ENCODE measurements at places on chromosomes 12 and 14. TPM values are rescaled to one million over a fixed set of nuclear protein-coding genes. Genes with fewer than 3 reads are reported as not detected.

GRCh38 chr14:30225176-30225575 lies 297.5 kb upstream of the PRKD1 start:
- no peak for DNase-seq
- peaks cover 51% of the 10 kb centered on the region for H3K4me1 ChIP-seq
- H3K36me3 ChIP-seq: no peaks in the 10 kb centered on the region
- no peaks in the 10 kb centered on the region for H3K27me3 ChIP-seq

GRCh38 chr12:76337583-76337982 lies 10.6 kb downstream of the BBS10 start:
- H3K36me3 ChIP-seq: no peaks in the 10 kb centered on the region
- DNase-seq: no peak
- H3K4me1 ChIP-seq: no peaks in the 10 kb centered on the region
- H3K4me3 ChIP-seq: no peak overlapping the region
- no peaks in the 10 kb centered on the region for H3K27me3 ChIP-seq

DNA sequence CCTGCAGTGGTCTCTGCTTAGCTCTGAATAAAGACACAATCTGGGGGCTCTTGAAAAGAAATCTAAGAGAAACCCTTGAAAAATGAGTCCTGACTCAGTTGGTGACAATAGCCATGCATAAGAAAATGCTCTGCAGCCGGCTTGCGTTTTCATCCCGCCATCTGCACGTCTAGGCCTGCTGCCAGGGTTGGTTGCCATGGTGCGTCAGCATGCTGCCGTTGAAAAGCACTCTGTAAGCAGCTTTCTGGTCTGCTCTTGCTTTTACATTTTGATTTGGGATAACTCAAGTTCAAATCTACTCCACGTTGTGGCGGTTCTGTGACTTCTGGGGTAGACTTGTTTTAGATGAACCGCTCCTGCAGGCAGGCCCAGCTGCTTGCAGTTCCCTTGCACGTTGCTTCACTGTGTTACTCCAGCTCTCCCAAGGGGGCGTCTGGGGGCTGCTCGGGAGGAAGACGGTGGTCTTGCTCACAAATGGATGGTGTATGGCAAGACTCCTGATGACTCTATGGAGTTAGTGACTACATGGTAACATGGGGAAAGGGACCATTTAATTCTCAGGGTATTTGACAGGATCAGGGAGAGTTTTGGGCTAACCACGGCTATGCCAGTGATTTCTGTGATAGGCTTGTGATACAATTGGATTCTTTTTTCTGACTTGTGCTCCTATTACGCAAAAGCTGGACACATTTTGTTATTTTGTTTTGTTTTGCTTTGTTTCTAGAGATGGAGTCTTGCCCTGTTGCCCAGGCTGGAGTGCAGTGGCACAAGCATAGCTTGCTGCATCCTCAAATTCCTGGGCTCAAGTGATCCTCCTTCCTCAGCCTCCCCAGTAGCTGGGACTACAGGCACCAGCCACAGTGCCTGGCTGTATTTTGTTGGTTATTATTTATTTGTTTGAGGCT lies 15.8 kb downstream of the WNT5B start:
- no peak overlapping the region for H3K27ac ChIP-seq
- H3K27me3 ChIP-seq: no peaks in the 10 kb centered on the region
- H3K4me1 ChIP-seq: peaks cover 14% of the 10 kb centered on the region
- no peaks in the 10 kb centered on the region for H3K36me3 ChIP-seq

DNA sequence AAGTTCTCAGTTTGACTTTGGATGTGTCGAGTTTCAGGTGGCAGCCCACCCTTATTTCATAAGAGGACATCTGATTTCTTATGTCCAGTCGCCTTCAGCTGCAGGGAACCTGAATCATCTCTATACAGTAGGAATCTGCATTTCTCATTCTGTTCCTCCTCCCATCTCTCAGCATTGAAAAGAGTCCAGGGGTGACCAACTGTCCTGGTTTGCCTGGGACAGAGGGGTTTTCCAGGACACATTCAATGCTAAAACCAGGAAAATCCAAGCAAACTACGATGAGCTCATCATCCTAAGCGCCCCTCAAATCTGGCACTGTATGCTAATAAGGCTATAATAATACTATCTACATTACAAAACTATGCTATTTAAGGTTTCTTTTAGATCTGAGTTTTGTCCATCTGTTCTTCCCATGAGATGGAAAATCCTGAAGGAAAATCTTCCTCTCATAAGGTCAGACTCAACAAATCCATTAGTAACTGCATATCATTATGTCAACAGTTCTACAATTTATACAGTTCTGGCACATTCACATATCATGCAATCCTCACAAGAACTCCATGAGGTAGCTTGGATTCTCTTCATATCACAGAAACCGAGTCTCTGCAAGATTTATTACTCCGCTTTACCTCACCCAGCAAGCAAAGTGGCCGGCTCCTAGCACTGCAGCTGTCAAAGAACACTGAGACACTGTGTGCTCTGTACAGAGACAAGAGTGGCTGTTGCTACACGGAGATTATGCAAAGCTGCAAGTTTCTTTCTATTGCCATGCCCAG lies 15.6 kb upstream of the CALM1 start:
- H3K27ac ChIP-seq: peak overlapping the region; percentile 99
- peaks cover 32% of the 10 kb centered on the region for H3K4me1 ChIP-seq
- no peaks in the 10 kb centered on the region for H3K27me3 ChIP-seq
- peak overlapping the region; percentile 88 for H3K4me3 ChIP-seq

- no peak overlapping the region for H3K27ac ChIP-seq
- H3K4me3 ChIP-seq: no peak overlapping the region
- H3K4me1 ChIP-seq: peaks cover 4% of the 10 kb centered on the region
- no peaks in the 10 kb centered on the region for H3K27me3 ChIP-seq
- no peak for DNase-seq
These were observed 52.6 kb downstream of the ZNF664 start for GRCh38 chr12:124025661-124026060.

- peak; percentile 27 for DNase-seq
- H3K27me3 ChIP-seq: no peaks in the 10 kb centered on the region
- H3K27ac ChIP-seq: no peak overlapping the region
- no peak overlapping the region for H3K4me3 ChIP-seq
- peaks cover 29% of the 10 kb centered on the region for H3K4me1 ChIP-seq
These were observed 364.9 kb downstream of the GALC start for GRCh38 chr14:87628129-87628528.

DNA sequence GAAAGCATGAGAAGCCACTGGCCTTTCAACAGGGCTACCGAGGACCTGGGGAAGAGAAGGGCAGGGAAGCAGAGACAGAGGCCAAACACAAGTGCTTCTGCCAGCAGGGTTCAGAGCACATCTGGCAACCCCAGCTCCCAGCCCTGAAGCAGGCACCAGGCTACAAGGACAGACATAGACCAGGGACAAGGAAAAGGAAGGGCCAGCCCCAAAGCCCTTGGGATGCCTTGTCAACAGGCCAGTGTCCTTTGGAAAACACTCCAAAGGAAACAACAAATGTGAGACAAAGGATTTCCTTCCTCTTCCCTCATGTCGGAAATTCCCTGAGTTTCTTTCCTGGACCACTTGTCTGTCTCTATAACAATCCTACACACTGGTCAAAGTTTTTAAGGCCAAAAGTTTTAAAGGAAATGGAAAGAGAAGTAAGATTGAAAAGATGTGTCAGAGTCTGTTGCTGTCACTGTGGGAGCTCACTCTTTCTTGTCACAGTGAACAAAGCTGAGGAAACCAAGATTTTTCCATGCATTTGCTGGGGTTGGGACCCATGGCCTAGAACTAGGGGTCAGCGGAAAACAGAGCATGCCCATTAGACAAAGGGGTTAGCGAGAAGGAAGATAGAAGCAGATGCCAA lies 59.4 kb downstream of the TTC9 start:
- no peaks in the 10 kb centered on the region for H3K27me3 ChIP-seq
- peaks cover 13% of the 10 kb centered on the region for H3K4me1 ChIP-seq
- no peak for DNase-seq
- H3K36me3 ChIP-seq: no peaks in the 10 kb centered on the region
- no peak overlapping the region for H3K4me3 ChIP-seq

DNA sequence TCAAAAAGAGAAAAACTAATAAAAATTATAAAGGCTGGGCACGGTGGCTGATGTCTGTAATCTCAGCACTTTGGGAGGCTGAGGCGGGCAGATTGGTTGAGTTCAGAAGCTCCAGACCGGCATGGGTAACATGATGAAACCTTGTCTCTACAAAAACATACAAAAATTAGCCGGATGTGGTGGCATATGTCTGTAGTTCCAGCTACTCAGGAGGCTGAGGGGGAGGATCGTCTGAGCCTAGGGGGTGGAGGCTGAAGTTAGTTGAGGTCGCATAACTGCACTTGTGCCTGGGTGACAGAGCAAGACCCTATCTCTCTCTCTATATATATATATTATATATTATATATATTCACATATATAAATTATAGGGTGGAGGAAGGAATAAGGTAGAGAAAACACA lies 32.5 kb upstream of the ANO2 start:
- H3K4me1 ChIP-seq: no peaks in the 10 kb centered on the region
- no peaks in the 10 kb centered on the region for H3K36me3 ChIP-seq
- H3K27me3 ChIP-seq: no peaks in the 10 kb centered on the region
- DNase-seq: no peak

- H3K36me3 ChIP-seq: no peaks in the 10 kb centered on the region
- no peaks in the 10 kb centered on the region for H3K27me3 ChIP-seq
- H3K4me1 ChIP-seq: peaks cover 14% of the 10 kb centered on the region
- DNase-seq: no peak
- no peak overlapping the region for H3K27ac ChIP-seq
- H3K4me3 ChIP-seq: no peak overlapping the region
These were observed 41.9 kb downstream of the PSMA6 start for GRCh38 chr14:35333797-35334743.

- no peaks in the 10 kb centered on the region for H3K36me3 ChIP-seq
- DNase-seq: no peak
- no peak overlapping the region for H3K27ac ChIP-seq
- H3K27me3 ChIP-seq: no peaks in the 10 kb centered on the region
These were observed 90.0 kb downstream of the NINJ2 start for GRCh38 chr12:573232-573631.

DNA sequence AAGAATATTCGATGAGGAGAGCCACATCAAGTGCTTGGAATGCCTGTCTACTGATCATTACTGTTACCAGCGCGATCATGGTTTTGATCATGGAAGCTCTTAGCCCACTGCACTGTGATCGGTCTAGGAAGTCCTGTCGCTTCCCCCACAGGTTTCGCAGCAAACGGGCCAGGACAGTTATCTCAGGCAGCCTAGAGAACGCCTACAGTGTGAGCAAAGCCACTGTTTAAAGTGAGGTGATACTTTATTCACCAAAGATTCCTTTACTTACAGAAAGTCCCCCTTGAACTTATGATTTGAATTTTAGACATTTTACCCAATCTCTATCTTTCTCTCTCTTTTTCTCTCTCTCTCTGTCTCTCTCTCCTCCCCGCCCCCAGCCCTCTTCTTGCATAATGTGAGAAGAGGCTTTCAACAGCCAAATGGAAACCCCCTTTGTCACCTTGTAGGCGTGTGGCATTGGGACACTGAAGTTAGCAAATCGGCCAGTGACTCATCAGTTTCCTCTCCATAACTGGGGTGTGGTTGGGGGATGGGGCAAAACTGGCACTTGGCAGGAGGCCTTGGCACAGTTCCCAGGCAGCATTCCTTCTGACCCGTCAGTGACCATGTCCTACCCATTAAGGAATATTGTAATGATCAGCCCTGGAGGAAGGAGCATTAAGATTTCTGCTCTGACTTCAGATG lies 214.8 kb downstream of the CHST11 start:
- H3K27me3 ChIP-seq: no peaks in the 10 kb centered on the region
- H3K27ac ChIP-seq: peak overlapping the region; percentile 81
- peaks cover 79% of the 10 kb centered on the region for H3K4me1 ChIP-seq
- peak overlapping the region; percentile 6 for H3K4me3 ChIP-seq
- no peaks in the 10 kb centered on the region for H3K36me3 ChIP-seq

- H3K27ac ChIP-seq: no peak overlapping the region
- DNase-seq: no peak
- no peak overlapping the region for H3K4me3 ChIP-seq
- H3K4me1 ChIP-seq: no peaks in the 10 kb centered on the region
- H3K36me3 ChIP-seq: no peaks in the 10 kb centered on the region
These were observed 372.6 kb downstream of the BCL11B start for GRCh38 chr14:98899441-98899840.

- DNase-seq: no peak
- no peaks in the 10 kb centered on the region for H3K27me3 ChIP-seq
- H3K4me1 ChIP-seq: no peaks in the 10 kb centered on the region
- H3K4me3 ChIP-seq: no peak overlapping the region
These were observed 140.5 kb downstream of the PHLDA1 start for GRCh38 chr12:75891072-75891471.

DNA sequence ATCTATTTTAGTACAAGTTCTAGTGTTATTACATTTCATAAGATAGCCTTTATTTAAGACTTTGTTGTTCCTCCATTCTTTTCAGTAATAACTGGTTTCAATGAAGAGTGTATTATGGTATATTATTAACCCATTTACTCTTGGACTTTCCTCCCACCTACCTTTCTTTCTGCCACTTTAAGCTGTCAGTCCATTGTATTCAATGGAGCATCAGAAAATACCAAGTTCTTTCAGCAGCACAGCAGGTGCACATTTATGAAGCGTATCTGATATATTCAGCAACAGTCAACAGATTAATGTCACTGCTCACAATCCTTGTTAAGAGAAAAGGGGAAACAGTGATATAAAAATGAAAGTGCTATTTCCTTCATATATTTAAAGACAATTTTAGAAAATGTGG lies 660.9 kb downstream of the C12orf50 start:
- no peak overlapping the region for H3K27ac ChIP-seq
- H3K36me3 ChIP-seq: no peaks in the 10 kb centered on the region
- H3K27me3 ChIP-seq: no peaks in the 10 kb centered on the region
- no peak for DNase-seq
- peaks cover 6% of the 10 kb centered on the region for H3K4me1 ChIP-seq

DNA sequence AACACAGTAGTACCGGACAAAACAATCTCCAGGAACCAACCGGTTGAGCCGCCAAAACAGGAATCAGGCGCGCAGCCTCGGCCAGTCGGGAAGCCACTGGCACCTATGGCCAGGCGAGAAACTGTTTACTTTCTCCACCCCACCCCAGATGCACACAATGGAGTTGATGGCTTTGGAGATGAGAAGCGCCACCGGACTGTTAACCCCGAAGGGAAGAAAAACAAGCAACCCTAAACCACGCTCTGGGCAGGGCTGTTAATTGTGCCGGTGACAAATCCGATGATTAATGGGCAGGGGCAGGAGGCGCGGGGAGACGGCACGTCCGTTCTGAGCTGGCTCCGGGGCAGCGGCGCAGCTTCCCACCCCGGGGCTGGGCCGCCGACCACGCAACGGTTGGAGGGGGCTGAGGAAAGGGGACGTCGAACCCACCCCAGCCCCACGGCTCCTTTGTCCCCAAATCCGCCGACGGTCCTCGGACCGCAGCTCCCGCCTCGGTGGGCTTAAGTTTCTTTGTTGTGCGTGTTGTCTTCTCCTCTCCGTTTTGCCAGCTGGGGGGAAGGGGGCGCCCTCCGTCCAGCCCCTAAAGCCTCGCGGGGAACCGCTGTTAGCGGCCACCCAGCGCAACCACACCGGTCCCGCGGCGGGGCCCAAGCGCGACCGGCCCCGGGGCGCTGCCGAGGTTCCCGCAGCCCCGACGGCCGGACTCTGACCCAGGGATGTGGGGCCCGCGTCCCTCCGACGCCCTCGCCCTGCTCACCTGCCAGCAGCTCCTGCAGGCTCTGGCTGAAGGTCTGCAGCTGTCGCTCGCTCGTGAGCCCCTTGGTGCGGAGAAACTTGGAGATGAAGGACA lies 790 bp downstream of the BTG1 start:
- peak overlapping the region; percentile 99 for H3K27ac ChIP-seq
- peaks cover 6% of the 10 kb centered on the region for H3K36me3 ChIP-seq
- peaks cover 5% of the 10 kb centered on the region for H3K4me1 ChIP-seq
- no peaks in the 10 kb centered on the region for H3K27me3 ChIP-seq
- peak overlapping the region; percentile 97 for H3K4me3 ChIP-seq
- peak; percentile 40 for DNase-seq

The DIO3 gene
- total RNA-seq: 0.78 TPM

The PLBD2 gene
- 104 TPM for total RNA-seq

The KRT85 gene
- total RNA-seq: not detected

The CCDC38 gene
- total RNA-seq: not detected

The CCDC85C gene
- total RNA-seq: 1.5 TPM

The GDF11 gene
- 9.7 TPM for total RNA-seq

The AQP2 gene
- 3.0 TPM for total RNA-seq

The MGP gene
- total RNA-seq: 9,983 TPM
